ENCODE measurements at places on chromosomes 7 and 10. TPM values are rescaled to one million over a fixed set of nuclear protein-coding genes. Genes with fewer than 3 reads are reported as not detected.

DNA sequence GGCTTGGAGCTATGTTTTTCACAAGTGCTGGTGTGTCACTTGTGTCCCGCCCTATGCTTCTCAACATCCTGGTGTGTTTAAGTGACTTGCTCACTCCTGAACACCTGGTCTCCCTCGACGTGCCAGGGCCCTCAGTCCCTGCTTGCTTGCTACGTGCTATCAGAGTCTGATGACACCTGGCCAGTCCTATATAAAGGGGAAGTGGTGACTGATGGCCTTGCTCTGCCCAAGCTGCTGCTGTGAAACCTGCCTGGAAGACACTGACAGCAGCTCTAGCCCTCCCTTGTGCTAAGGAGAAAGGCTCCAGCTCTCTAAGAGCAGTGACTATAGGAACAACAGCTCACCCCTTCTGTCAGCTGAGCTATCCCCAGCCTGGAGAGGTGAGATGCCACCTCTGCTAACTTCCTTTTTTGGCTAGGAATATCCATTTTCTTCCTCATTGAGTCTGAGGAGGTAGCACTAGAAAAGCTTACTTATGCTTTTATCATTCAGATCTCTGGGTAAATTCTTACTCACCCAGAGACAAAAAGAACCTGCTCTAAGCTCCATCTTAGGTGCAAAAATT, 77.2 kb upstream of the PLXNA4 start:
- DNase-seq = no peak

DNA sequence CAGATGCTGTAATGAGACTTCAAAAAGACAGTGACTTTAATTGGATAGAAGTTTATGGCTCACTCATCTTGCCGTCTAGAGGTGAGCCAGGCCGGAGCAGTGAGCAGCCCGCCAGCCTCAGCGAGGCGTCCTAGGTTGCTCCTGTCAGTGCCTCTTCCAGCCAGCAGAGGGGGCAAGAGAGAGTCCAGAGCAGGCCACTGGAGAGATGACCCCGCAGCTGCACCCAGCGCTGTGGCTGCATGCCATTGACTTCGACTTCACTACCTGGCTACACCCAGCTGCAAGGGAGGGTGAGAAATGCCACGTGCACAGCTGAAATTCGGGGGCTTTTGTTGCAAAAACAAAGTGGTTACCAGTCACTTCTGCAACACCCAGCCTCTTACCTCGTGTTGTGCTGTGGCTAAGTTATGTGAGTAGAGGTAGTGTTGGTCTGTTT, 26.5 kb downstream of the NUB1 start:
- peak; percentile 91 for DNase-seq

DNA sequence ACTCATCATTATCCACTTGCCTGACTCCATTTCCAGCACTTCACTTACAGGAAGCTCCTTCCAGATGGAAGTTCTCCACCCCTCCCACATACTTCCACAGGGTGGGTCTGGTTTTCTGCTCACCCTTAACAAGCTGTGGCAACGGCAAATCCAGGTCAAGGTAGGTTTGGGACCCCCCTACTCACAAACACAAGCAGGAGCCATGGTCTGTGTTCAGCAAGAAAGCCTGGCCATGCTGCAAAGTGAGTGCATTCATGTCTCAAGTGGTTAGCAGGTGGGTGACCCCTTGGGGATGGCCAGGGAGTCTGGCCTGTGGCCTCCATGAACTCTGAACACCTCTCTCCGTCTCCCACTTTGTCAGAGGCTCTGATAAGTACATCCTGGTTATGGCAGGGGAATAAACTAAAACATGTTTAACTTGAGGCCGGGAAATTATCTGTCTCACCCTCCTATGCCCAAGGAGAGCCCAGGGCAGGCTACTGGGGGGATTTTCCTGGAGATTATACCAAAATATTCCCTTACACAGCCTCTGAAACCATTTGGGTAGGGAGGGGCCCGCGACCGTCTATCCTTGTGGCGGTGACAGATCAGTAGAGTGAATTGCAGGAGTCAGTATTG, 844 bp downstream of the XPNPEP1 start:
- DNase-seq = no peak

GRCh38 chr7:131124001-131124629, 203.6 kb upstream of the MKLN1 start:
- no peak for DNase-seq

DNA sequence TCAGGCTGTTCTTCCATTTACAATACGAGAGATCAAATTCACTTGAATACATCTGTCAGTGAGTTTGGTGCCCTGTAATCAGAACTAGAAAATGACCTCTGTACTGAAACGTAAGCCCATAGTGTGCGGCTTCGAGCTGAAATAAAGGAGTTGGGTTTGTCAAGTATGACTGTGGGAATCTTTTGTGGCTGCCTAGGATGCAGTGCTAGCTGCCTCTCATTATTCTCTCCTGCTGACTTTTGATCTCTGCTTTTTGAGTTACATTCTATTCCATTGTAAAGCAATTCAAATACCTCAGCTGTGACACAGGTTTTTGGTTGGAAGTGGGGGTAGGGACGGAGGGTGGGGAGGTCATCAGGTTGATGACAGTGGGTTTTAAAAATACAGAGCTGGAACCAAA, 40.4 kb downstream of the ICA1 start:
- DNase-seq = no peak

DNA sequence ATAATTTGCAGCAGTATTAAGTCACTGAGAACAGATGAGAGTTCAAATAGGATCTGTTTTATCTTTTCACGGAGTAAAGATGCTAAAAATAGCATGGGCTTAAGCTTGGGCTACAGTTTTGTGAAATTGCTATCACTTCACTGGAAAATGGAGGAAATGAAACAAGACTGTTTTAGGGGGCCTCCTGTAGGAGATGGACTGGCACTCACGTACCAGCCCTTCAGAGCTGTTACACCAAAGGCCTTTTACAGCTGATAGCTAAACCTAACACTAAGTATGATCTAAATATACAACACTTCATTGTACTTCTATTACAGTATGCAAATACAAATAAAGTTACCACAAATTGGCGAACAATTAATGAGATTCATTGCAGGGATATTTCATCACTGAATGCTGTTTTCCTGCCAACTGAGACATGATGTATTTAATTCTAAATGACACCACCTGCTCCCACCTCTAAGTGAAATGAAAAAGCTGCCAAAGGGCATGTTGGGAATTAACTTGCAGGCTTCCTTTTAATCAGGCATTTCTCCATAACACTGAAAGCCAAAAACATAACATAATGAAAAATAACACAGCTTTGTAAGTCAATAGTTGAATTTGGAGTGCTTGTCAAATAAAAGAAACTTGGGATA, 304.5 kb upstream of the LRRN3 start:
- DNase-seq = no peak

Gene ATE1
- total RNA-seq = 20.1 TPM

DNA sequence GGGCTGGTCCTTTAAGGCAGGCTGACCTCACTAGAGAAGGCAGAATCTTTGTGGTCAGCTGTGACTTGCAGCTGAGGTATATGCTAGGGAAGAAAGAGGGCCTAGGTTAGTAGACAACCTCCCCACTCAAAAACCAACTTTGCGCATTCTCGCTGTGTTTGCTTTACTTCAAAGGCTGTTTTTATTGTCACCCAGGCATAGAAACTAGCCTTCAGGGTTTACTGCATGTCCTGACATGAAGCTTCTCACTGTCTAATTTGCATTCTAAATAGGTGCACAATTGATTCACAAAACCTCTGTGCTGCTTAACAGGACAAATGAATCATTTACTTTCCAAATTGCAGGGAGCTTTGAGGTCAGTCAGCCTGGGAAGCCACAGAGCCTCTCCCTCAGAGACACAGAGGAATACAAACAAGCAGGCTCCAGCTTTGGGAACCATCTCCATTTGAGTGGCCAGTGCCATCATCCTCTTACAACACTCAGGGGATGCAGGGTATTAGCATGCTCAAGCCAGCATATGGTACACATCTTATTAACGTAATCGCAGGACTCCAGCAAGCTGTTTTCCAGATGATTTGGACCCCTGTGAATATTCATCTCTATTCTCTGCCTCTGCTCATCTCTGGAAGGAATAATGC, 596.4 kb upstream of the GHITM start:
- DNase-seq = no peak

GRCh38 chr10:22623633-22624253, 90.6 kb downstream of the PIP4K2A start:
- DNase-seq = no peak

- no peak for DNase-seq
These were observed 40.3 kb downstream of the PDZD8 start for GRCh38 chr10:117334926-117335325.

Gene ST8SIA6
- total RNA-seq = 1.8 TPM

GRCh38 chr10:97548828-97549455, 23.6 kb upstream of the ANKRD2 start:
- DNase-seq = no peak

DNA sequence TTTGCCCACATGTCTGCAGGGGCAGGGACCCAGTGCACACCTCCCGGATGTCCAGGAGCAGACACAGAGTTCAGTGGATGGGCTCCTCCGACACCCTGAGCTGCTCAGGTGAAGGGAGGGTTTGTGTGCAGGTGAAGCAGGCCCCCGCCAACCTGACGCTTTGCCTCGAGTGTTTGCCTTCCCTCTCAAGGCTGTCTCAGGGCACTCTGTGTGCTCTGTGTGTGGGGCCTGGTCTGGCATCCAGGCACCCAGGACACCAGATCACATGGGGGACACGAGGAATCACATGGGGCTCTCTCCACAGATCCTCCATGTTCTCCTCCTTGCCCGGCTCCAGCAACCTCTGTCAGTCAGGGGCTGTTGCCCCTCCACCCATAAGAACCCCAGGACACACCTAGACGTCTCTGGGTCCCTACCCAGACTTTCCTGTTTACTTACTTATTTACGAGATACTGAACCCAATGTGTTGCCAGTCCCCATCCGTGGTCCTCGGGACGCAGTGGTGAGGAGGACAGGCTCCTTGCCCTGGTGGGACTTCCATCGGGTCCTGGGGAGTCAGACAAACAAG, 99.5 kb downstream of the HTR5A start:
- DNase-seq = no peak

- DNase-seq = no peak
These were observed 13.2 kb downstream of the SHOC2 start for GRCh38 chr10:110932505-110933180.

Gene FKBP9
- total RNA-seq = 32.8 TPM
